CD4-positive, alpha-beta T cell treated with Interleukin-15 for 4 hours (primary cell): ENCODE measurements at places on chromosomes 2 and 18.
A peak's percentile ranks its signal among the peaks of the same experiment; 100 is the strongest.

- peak; percentile 92 for DNase-seq
Measured at GRCh38 chr18:63199743-63200241, 119.8 kb downstream of the BCL2 start.

GRCh38 chr2:161486111-161486510 is 70.0 kb downstream of the TBR1 start:
- DNase-seq: no peak

GRCh38 chr18:4677006-4677405 is 221.9 kb upstream of the DLGAP1 start:
- no peak for DNase-seq

DNA sequence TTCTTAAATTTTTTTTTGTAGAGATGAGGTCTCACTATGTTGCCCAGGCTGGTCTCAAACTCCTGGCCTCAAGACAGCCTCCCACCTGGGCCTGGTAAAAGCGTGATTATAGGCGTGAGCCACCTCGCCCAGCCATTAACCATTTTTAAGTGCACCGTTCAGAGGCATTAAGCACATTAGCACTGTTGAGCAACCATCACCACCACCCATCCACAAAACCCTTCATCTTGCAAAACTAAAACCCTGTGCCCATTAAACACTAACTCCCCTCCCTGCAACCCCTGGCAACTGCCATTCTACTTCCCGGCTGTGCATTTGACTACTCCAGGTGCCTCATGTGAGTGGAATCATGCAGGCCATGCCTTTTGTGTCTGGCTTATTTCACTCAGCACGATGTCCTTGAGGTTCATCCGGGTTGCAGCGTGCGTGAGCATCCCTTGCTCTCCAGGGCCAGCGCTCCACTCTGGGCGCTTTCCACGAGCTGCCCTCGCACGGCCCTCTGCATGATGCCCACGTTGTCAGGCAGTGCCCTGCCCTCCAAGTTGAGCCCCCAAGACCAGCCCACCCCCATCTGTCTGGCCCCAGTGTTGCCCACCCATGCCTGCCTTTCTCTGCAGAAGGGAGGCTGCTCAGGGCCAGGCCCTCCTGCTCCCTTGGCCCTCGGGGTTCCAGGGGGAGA is 63.0 kb upstream of the GLI2 start:
- DNase-seq: no peak

DNA sequence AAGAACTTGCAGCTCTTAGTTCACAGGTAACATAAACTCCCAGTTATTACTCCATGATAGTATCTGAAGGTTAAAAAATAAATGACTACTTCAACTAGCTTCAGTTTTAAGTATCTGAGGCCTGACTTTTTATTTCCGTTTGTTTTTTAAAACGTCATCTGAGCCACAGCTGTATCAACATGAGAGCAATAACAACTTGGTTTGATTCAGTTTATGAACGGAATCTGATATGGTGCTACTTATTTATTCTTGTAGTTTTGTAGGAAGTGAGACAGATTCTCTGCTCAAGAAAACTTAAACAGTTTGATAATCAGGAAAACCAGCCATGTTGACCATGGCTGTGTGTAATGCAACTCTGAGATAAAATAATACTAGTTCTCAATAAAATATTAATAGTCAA is 34.9 kb downstream of the NAB1 start:
- DNase-seq: no peak
